ENCODE measurements at places on chromosomes 7 and 10. TPM values are rescaled to one million over a fixed set of nuclear protein-coding genes. Genes with fewer than 3 reads are reported as not detected.

- no peak overlapping the region for H3K27ac ChIP-seq
- no peak overlapping the region for H3K4me3 ChIP-seq
- no peak for DNase-seq
- peaks cover 9% of the 10 kb centered on the region for H3K4me1 ChIP-seq
Measured at GRCh38 chr10:76202777-76203176, 771.4 kb downstream of the LRMDA start.

Gene GNG11
- total RNA-seq = 9.4 TPM

DNA sequence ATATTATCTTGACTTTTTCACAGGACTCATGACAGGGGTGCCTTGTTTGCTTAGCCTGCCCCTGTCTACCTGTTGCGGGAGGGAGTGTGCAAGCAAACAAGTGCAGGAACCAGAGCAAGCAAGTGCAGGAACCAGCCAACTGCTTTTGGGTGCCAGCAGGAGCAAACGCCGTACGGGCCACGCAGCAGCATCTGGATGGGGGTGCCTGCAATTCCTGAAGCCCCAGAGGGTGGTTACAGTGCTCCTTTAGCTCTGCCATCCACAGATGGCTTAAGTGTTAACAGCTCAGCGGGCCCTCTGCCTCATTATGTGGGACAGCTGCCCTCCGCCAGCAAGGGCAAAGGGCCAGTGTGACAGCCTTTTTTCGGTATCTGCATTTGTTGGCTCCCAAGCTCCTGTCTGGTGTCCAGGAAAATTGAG, 83.5 kb downstream of the MICU1 start:
- no peaks in the 10 kb centered on the region for H3K27me3 ChIP-seq
- no peak overlapping the region for H3K4me3 ChIP-seq
- no peak overlapping the region for H3K27ac ChIP-seq
- no peak for DNase-seq
- peaks cover 33% of the 10 kb centered on the region for H3K36me3 ChIP-seq
- no peaks in the 10 kb centered on the region for H3K4me1 ChIP-seq

- no peak for DNase-seq
- H3K27ac ChIP-seq = no peak overlapping the region
- H3K4me1 ChIP-seq = no peaks in the 10 kb centered on the region
- H3K27me3 ChIP-seq = no peaks in the 10 kb centered on the region
- no peak overlapping the region for H3K4me3 ChIP-seq
- H3K36me3 ChIP-seq = no peaks in the 10 kb centered on the region
Measured at GRCh38 chr7:54967377-54967776, 51.4 kb upstream of the EGFR start.

Gene EGFR
- total RNA-seq = 2.3 TPM

GRCh38 chr10:47253030-47253637, 46.9 kb upstream of the GDF10 start:
- H3K27ac ChIP-seq = no peak overlapping the region
- H3K4me1 ChIP-seq = peaks cover 10% of the 10 kb centered on the region
- H3K27me3 ChIP-seq = no peaks in the 10 kb centered on the region
